ENCODE measurements at places on chromosomes 1 and 21.

- no peak for DNase-seq
Measured at GRCh38 chr1:22676916-22677583, 24.0 kb downstream of the C1QB start.

DNA sequence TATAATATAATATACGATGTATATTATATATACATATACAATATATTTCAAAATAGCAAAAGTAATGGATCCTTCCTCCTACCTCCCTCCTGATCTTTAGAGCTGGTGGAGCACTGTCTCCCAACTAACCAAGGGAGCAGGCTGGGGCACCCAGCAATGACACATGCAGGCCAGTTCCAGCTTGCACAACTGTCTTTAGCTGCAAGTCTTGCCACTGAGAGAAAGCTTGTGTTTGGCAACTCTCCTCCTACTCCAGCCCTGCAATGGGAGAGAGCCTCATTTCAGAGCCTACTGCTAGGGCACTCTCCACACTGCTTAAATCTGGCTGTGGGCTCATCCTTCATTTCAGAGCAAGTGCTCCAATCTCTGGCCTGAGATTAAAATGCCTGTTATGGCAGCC is 469.8 kb upstream of the OLFM3 start:
- no peak for DNase-seq

- no peak for DNase-seq
Measured at GRCh38 chr1:230300322-230301301, 125.5 kb downstream of the PGBD5 start.

DNA sequence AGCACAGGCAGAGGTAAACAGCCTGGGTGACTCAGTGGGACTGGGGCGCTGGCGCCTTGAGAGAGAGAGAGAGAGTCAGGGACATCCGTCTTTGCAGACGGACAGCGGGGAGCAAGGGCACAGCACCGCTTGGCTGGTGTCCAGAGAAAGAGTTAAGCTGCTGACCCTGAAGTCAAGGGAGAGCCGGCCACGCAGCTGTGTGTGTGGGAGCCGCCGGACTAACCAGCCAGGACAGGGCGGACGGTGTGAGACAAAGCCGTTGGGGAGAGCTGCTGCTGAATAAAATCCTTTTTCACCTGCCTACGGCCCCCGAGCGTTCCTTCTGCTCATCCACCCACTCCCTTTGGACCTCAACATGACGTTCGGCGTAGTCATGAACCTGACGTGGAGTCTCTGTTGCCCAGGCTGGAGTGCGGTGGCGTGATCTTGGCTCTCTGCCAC is 14.5 kb downstream of the CFAP74 start:
- DNase-seq, result no peak
